ENCODE measurements at places on chromosomes 6 and 20.

DNA sequence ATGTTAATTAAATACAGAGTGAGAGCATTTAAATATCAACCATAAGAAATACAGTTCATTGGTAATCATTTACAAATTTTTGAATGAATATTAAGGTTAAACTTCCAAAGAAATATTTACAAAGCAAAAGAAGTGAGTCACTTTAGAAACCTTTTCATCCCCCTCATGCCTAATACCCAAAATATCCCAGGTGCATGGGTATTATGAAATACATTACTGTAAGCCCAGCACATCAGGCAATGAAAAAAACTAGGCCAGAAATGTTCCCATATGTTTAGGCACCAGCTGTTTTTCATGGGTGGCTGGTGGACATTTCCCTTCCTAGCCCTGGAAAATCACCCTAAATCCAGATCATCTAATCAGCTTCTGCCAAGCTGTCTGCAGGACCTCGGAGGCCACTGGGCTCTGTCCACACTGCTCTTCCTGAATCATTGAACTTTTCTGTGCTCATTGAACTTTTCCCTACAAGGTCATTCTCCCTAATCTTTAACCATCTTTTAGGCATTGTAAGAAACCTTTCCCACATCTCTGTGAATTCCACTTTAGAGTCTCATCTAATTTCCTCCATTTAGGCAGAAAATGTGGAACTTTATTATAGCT lies 145.3 kb upstream of the STXBP5 start:
- DNase-seq: no peak

DNA sequence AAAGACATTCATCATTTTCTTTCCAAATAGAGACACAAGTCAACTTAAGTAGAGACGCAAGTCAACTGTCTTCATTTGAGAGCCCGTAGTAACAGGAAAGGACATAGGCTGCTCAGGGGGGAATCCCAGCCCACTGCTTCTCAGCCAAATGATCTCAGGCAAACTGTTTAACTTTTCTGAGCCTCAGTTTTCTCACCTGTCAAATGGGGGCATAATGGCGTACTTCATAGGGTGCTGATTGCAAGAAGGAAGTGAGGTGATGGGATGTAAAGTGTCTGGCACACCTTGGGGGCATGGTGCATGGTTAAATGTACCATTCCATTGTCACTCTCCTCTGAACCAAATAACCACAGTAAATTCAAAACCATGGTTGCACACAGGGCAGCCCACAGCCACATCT lies 96.5 kb downstream of the EYA2 start:
- DNase-seq: no peak

DNA sequence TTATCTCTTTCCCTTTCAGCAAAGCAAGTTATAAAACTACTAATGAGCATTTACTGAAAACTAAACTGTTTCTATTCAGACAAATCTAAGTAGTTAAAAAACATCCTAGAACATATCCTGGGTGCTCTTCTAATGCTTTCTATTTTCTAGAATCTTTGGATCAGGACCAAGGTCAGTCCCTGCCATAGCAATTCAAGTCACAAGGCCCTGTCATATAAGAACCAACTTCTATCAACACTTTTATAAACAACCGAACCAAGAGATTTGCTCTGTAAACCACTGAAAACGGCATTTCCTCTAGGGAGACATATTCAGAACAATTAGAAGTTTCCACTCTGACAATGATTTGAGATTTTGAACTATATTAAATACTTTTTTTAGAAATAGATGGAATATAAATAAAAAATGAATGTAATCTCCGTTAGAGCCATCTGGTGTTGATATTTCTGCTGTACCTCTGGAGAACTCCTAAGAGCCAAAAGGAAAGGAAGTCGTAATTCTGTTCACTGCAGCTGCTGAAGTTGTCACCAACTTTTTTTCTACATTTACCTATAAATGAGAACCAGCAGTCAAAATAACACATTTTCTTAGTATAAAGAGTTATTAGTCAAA lies 51.4 kb upstream of the LGSN start:
- DNase-seq: no peak

GRCh38 chr6:132763269-132763668 lies 5.6 kb upstream of the VNN2 start:
- DNase-seq: no peak

DNA sequence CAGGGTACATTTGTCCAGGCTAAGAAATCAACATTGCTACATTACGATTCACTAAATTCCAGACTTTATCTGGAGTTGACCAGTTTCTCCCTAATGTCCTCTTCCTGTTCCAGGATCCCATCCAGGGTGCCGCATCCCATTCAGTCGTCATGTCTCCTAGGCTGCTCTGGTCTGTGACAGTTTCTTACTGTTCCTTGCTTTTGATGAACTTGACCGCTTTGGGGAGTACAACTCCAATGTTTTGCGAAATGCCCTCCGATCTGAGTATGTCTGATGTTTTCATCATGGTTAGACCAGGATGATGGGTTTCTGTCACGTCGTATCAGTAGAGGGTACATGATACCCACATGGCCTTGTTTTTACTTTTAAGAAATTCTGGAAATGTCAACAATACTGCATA lies 62.2 kb downstream of the CTCFL start:
- no peak for DNase-seq

- no peak for DNase-seq
These were observed 39.8 kb upstream of the NAA20 start for GRCh38 chr20:19977373-19977770.

DNA sequence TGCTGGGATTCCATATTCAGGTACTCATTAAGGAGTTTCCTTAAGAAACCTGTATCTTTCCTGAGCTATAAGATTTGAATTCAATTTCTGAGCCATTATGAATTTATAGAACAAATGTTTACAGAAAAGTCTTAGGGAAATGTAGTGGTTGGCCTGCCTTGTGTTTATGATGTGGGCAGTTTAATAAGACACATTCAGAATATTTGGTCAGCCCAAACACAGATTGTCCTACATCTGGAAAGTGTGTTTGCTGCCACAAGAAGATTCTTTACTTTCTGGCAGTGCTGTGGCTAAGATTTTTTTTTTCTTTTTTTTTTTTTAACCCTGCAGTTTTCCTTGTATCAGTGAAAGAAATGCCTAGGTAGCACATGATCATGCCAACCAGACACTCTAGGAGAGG lies 15.2 kb downstream of the TBX18 start:
- DNase-seq: no peak

DNA sequence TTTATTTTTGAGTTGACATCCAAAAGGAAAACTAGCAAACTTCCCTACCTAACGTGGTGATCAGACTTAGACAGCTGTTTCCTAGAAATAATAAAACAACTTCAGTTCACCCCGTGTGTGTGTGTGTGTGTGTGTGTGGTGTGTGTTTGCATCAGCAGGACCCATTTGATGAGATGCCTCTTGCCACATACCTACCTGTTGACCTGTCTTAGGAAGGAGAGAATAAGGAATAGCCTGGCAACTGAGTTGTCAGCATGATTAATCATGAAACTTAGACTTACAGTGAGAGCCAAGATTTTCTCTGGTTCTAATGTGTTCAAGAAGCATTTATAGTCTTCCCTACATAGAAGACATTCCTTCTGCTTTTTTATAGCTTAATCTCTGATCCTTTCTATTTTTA lies 16.1 kb upstream of the PBOV1 start:
- no peak for DNase-seq

DNA sequence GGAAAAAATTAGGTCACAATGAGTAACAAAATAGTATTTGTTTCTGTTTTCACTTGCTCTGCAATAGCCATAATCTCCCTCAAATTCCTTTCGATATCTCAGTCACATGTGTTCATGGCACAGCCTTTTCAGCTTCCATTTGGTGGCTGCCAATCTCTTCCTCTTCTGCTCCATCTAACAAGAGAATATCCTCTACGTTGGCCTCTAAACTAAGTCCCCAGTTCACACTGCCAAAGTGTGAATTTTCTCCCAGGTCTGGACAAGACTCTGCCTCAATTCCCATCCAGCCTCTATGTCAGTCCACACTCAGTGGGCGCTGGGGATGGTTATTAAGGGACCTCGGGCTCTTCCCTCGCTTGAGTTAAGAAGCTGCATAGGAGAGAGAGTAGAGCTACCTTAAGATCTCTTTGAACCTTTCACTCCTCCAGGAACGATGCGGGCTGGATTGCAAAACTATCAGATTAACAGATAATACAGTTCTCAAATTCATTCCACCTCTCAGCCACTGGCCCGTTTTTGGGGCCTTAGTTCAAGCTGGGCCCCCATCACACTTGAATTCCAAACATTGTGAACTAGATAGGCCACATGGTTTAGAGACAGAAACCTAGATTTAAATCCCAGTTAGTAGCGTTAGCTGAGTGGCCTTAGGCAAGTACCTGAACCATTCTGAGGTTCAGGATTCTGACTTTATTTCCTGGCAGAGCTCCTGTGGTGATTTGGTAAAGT lies 250.2 kb upstream of the QKI start:
- DNase-seq: no peak

DNA sequence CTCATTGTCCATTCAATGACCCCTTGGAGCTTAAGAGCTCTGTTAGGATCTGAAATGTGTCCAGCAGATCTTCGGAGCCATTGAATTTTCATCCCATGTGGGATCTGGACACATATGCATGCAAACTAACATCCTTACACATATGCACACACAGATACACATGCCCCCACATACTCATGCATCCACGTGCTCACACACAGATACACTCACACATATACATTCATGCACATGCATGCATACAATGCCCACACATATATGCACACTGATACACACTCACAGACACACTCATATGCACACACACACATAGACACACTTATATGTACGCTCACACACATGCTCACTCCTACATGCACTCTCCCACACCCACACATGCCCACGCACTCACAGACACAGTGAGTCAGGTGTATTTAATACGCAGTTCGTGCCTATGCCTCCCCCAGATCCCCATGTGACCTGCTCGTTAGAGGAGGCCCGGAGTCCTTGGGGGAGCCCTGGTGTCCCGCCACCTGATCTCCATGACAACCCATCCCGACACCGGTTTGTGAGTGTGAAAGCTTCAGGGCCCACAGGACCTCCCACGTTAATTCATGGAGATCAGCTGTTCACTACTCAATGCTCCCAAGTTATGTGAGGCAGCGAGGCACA lies 121.9 kb upstream of the SULF2 start:
- no peak for DNase-seq

- no peak for DNase-seq
These were observed 3.3 kb downstream of the C20orf202 start for GRCh38 chr20:1206366-1207148.

GRCh38 chr20:25338112-25339023 lies 52.3 kb downstream of the ABHD12 start:
- DNase-seq: no peak

DNA sequence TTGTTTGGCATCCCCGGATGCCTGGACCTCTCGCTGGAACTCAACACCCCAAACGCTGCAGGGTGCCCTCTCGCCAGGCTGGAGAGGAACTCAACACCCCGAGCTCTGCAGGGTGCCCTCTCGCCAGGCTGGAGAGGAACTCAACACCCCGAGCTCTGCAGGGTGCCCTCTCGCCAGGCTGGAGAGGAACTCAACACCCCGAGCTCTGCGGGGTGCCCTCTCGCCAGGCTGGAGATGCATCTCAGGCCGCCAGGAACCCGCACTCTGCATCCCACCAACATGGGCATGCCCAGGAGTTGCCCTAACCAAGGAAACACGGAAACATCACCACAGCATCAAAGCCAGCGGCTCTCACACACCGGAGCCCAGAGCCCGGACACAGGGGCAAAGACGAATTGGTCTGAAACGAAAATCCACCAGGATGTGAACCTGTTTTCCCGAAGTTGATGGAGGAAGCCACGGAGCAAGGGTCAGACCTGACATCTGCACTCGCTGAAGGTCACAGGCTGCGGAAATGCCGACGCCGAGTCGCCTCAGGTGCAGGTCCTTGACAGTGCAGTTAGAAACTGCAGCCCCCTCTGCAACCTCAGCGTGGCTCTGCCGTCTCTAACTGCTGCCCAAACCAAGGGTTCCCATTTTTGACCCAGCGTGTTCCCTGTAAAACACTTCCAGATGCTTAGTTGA lies 37.5 kb downstream of the DLL1 start:
- peak; percentile 79 for DNase-seq

GRCh38 chr20:19807191-19807945 lies 49.3 kb downstream of the RIN2 start:
- DNase-seq: peak; percentile 91

- peak; percentile 16 for DNase-seq
These were observed 42.8 kb downstream of the HLA-DPB1 start for GRCh38 chr6:33118525-33119123.

DNA sequence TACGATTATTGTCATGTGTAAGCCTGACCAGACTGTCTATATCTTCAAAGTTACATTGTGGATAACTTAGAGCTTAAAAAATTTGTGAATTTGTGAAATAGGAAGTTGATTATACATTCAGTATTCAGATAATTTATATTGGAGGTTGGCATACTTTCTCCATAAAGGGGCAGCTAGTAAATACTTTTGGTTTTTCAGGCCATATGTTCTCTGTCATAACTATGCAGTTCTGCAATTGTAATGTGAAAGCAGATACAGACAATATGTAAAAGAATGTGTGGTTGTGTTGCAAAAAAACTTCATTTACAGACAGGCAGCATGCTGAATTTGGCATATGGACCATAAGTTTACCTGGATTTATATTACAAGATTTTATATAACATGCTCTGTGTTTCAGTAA lies 29.3 kb downstream of the HSF2 start:
- DNase-seq: no peak

GRCh38 chr6:130907687-130908086 lies 80.5 kb downstream of the SMLR1 start:
- no peak for DNase-seq

GRCh38 chr6:41878246-41878645 lies 16.9 kb downstream of the USP49 start:
- no peak for DNase-seq

DNA sequence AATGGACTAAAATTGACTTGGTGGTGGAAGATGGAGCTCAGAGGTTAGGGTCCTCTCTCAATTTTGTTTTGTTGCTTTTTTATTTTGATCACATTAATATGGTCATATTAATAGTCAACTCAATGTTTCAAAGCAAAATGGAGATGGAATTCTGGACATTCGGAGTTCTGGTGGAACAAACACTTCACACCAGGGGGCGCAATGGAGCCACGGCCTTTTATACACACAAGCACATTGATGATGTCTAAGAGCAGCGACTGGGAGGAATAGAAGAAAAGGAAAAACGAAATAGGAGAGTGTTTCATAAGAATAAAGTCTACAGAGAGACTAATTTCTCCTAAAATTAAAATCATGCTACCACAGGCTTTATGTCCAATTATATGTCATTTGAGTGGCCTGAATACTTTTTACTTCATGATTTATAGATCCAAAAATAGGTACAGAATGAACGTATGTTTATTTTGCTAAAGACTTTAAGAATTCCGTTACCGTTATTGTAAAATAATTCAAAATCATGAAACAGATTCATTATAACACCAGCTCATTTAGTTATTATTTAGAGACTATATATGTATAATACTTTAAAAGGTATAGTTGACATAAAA lies 197.6 kb upstream of the SASH1 start:
- DNase-seq: peak; percentile 37

DNA sequence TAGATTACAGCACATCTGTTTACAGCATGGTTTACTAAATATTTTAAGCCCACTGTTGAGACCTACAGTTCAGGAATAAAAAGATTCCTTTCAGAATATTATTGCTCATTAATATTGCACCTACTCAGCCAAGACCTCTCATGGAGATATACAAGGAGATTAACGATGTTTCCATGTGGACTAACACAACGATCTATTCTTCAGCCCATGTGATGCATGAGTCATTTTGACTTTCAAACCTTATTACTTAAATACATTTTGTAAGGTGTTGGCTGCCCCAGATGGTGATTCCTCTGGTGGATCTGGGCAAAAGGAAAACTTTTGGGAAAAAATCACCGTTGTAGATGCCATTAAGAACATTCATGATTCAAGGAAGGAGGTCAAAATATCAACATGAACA lies 48.0 kb upstream of the SDHAF4 start:
- DNase-seq: no peak

- no peak for DNase-seq
These were observed 4.8 kb upstream of the STX11 start for GRCh38 chr6:144145541-144145940.
